ENCODE measurements at places on chromosomes 12 and 14.

GRCh38 chr12:71440763-71441748 lies 1.5 kb downstream of the LGR5 start:
- DNase-seq, result no peak

GRCh38 chr12:125197326-125197725 lies 132.1 kb downstream of the AACS start:
- no peak for DNase-seq

DNA sequence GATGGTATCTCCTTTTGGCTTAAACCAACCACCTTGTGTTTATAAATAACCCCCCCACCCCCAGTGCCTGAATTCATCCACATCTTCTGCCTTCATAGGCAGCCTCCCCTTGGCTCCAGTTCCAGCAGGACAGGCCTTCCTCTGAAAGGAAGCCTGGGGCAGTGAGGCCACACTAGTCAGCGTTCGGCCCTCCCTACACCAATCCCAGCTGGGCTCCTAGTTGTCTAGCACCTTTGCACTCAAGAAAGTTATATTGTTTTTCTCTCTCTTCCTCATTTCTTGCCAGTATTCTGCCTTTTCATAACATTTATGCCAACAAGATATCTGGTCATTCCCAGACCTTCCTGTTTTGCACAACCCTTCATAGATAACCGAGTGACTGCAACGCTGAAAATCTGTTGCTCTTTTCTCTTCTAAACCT lies 73.1 kb upstream of the ACTN1 start:
- no peak for DNase-seq

GRCh38 chr12:108793756-108794441 lies 62.6 kb upstream of the CORO1C start:
- no peak for DNase-seq

DNA sequence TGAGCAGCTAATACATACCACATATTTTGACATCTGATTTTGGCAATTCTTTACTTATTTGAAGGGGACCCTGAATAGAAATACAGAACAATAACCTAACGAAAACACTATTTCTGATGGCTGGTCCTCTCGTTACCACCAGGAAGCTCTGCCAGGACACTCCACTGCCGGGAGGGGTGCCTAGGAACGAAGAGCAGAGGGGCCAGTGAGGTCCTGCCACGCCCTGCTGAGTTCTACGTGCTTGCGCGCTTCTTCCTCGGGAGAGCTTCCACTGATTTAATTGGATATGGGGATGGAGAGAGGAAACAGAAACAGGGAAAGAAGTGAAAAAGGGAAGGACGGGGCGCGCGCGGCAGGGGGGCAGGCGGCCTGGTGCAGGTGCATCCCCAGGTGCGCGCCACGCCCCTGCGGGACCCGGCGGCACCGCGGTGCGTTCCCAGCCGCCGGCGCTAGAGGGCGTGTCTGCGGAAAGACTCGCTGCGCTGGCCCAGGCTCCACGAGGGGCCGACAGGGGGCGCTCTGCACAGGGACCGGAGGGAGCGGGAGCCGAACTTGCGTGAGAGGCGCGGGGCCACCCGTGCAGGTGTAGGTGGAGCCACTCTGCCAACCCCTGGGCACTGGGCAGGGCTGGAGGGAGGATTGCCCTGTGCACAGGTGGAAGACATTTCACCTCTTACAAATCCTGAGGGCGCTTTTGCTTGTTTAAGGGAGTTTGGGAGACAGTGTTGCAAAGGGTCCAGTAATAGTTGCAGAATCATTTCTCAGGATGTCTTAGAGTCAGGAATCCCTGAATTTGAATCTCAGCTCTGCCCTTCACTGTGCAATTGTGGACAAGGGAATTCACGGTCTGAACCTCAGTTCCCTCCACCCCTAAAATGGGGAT lies 986.3 kb upstream of the TMEM132C start:
- DNase-seq, result peak; percentile 57

DNA sequence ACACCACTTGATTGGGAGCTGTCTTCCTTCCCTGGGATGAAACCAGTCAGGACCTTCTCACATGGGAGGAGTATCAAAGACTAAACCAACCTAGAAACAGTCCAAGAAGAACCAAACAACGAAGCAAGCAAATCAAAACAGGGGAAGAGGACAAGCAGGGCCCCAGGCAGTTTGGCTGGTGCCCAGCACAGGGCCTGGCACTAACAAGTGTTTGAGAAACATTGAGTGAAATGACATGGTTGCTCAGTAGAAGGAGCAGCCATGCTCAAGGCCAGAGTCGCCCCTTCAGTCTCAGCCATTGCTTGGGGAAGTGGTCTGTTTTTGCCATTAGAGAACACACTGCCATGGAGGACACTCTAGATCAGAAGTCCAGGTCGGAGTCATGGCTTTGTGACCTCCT lies 323.1 kb downstream of the CACNA1C start:
- no peak for DNase-seq

GRCh38 chr14:81004575-81004974 lies 49.2 kb downstream of the TSHR start:
- no peak for DNase-seq

GRCh38 chr12:25725931-25726330 lies 172.8 kb upstream of the LMNTD1 start:
- no peak for DNase-seq

- no peak for DNase-seq
Observed at GRCh38 chr12:131775392-131776236, 52.6 kb upstream of the MMP17 start.

DNA sequence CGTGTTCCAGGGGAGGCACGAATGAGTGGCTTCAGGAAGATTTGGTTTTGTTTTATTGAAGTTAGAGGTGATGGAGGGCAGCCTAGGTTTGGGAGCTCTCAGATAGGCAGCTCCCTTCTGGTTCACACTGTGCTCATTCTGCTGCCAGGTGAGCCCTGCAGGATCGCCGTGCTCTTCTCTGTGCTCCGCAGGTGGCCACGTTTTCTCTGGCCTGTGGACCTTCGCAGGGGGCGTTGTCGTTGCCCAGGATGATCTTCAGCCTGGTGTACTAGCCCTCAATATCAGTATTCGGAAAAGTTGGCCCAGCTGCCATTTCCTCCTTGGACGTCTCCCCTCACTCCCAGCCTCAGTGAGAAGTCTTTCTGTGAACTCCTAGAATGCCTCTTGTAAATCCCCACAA lies 69.5 kb downstream of the PELI2 start:
- no peak for DNase-seq

GRCh38 chr12:81872400-81872799 lies 113.2 kb upstream of the PPFIA2 start:
- DNase-seq, result no peak

GRCh38 chr14:68719634-68720384 lies 73.1 kb downstream of the ZFP36L1 start:
- no peak for DNase-seq

DNA sequence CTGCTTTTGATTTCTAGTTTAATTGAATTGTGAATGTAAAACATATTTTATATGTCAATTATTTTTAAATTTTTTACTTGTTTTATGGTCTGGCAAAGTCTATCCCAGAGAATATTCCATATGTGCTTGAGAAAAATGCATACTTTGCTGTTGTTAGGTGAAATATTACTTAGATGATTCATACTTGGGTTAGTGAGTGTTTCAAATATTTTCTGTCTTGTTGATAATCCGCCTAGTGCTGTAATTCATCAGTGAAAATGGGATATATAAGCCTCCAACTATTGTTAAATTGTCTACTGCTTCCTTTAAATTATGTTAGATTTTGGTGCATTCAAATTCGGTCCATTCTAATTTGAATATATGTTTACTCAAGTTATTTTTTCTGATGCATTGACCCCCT lies 395.5 kb downstream of the LRFN5 start:
- DNase-seq, result no peak

GRCh38 chr14:71415404-71415690 lies 508.1 kb downstream of the PCNX1 start:
- DNase-seq, result no peak

DNA sequence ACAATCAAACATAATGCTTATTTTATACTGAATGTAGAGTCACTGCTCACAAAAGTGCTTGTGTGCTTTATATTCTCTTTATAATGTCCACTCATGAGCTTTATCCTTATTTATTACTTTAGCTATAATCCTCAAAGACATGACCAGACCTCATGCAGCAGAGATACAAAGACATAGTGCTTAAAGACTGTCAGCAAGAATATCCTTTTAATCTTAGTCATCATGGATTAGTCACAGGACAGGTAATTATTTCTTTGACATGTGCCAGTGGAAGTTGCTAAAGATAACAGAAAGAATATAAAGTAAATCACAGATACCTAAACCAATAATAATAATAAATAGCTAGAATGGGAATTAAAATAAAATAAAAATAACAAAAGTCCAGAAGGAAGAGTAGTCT lies 707.5 kb downstream of the BCL11B start:
- DNase-seq, result no peak

- no peak for DNase-seq
Observed at GRCh38 chr14:92635896-92636295, 112.5 kb downstream of the LGMN start.

DNA sequence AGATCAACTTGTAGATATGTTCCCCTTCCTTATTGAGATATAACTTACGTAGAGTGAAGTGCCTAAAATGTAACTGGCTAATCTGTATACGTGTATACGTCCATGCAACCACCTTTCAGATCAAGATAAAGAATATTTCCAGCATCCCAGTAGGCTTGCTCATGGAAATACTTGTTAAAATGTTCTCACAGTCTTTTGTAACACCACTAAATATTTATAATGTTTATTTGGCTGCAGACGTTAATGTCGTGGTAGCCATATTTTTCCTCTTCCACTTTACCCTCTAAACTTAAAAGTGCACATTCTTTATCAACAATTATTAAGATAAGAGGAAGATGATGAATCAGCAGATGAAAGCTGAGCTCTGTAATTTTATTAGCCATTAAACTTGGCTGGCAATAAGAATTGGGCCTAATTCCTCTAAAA lies 447.4 kb downstream of the AEBP2 start:
- no peak for DNase-seq

DNA sequence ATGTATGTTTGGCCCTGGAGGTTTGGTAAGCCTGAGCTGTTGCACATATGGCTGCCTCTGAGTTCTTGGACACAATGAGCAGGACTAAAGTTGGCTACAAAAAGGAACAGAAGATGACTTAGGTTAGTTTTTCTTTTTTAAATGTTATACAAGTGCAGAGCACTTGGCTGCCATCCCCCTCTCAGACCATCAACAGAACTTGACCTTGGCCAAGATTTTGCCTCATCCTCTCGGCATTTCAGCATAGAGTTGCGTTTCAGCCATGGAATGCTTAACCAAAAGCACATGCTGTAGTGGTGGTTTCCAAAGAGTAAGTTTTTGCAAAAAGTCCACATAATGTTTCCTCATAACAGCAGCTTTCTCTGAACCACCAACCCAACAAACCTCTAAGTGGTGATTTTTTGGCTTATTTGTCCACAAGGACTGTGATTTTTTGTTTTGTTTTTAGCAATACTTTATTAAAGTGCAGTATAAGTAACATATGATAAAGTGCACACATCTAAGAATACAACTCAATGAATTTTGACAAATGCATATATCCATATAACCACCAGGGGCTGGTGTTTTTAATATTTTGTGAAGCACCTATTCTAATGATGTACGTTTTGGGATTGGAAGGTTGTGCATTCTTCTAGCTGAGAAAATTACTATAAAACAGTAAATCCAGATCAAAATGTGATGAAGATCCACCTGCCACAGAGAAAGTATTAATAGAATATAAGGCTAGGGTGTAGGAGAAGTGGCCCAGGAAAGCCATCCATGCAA lies 12.1 kb upstream of the GALNT16 start:
- no peak for DNase-seq

DNA sequence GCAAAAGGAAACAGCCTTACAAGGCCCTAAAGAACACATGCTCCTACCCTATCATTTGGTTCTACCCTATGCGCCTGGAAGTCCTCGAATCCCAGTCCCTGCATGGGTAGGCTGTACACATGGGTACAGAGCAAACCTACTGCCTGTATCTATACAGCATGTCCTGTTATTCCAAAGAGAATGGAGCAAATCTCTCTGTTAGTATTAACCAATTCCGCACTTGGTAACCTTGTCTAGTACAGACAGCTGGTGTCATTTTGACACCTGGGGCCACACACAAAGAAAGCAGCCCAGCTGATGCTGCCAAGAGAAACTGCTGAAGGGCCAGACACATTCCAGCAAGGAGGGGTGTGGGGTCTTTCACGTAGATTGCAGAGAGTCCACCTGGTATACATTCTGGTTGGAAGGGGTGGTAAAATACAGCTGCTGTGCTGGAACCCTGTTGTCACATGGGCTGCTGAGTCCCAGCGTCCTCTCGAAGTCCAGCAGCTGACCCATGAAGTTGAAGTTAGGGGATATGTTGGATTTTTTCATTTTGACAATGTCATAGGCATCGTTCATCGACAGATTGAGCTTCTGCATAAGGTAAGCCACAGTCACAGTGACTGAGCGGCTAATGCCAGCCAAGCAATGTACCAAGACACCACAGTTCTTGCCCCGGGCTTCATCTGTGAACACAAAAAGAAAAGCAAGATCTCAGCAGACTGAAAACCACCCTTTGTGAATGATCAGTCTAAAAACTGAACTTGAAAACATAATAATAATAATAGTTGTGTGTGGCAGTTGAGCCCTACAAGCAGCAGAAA lies 3.2 kb downstream of the DUSP6 start:
- DNase-seq, result no peak

GRCh38 chr14:54837508-54838149 lies 65.0 kb downstream of the GCH1 start:
- no peak for DNase-seq

DNA sequence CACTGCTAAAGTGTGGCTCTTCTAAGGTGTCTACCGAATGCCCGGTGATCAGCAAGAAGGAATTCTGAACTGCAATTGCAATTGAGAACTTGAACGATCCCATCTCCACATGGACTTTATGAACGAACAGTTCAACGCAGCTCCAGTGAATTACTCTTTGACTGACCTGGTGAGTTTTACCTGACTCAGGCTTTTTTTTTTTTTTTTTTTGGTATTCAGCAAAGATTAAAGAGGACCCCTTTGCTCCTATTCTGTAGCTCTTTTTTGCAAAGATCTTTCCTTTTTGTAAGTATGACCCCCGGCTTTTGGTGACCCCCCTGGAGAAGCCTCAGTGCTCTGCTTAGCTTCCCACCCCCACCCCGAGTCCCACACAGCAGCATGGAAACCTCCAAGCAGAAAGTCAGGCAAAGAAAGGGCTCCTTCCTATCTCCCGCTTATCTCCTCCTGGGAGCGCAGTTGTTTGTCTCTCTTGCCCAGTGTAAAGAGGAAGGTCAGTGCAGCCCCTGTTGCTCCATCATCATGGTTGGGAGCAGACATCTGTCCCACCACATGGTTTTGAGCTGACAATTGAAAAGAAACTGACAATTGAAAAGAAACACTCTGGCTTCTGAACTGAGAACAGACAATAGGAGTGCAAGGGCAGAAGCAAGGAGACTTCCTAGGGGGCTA lies 72.1 kb upstream of the DIO3 start:
- DNase-seq, result no peak

DNA sequence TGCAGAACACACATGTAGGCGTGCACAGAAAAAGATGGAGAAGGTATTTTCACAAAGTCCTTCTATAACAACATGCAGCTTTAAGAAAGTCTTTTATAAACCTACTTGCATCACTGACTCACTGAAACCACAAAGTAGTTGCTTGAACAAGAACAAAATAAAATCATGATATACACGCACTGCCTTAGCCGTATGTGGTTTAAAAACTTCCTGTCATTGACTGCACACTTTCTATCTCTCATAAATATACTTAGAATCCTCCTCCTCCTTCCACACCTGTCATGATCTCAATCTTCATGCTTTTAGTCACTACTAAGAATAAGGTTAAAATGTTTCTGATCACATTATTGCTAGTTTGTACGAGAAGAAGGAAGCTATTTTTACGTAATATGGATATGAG lies 31.8 kb upstream of the RAD51AP1 start:
- no peak for DNase-seq

- DNase-seq, result peak; percentile 73
Observed at GRCh38 chr14:65229748-65230728, 127.7 kb upstream of the MAX start.

GRCh38 chr12:97968641-97969197 lies 506.1 kb downstream of the RMST start:
- no peak for DNase-seq

Measured in suppressor macrophage treated with lipopolysaccharide for 4 hours (primary cell).